IPS-NIHi11 (cell line): ENCODE measurements at places on chromosomes 13 and 19.

DNA sequence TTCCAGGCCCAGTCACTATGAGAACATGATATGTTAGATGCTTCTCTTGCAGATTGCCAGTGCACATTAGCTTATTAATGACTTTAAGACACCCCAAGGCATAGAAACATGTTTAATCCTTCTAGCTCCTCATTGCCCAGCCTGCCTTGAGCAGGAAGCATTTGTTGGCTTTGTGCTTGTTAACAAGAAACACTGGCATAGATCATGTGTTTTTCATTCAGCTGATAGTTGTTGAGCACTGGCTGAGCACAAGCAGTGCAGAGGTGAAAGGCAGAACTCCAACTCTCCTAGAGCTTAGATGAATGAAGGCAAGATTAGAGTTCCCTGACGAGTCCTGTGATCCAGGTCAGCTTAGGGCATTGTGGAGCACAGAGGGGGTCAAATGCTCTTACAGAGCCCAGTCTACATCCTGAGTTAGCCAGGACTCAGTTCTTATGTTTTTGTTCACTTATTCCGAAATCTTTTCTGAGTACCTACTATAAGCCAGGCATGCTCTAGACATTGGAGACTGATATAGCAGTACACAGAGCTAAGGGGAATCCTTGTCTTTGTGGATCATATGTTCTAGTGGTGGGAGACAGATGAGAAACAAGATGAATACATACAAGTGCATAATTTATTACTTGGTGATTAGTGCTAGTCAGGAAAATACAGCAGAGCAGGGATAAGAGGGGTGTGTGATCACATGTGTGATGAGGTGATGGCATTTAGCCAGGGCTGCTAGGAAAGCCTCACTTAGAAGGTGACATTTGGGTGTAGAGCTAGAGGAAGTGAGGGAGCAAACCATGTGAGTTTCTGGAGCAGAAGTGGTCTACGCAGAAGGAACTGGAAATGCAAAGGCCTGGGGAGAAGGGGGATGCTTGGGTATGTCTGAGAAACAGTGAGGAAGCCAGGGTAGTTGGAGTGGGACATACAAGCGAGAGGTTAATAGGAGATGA lies 101.2 kb downstream of the WASF3 start:
- DNase-seq: no peak

- no peak for DNase-seq
Observed at GRCh38 chr13:96621634-96622183, 372.6 kb downstream of the OXGR1 start.

GRCh38 chr13:20550799-20551198 lies 16.2 kb upstream of the IFT88 start:
- DNase-seq: no peak

GRCh38 chr19:53989600-53990533 lies 1.6 kb upstream of the CACNG6 start:
- DNase-seq: no peak

GRCh38 chr19:23460656-23461055 lies 65.4 kb upstream of the ZNF91 start:
- no peak for DNase-seq

DNA sequence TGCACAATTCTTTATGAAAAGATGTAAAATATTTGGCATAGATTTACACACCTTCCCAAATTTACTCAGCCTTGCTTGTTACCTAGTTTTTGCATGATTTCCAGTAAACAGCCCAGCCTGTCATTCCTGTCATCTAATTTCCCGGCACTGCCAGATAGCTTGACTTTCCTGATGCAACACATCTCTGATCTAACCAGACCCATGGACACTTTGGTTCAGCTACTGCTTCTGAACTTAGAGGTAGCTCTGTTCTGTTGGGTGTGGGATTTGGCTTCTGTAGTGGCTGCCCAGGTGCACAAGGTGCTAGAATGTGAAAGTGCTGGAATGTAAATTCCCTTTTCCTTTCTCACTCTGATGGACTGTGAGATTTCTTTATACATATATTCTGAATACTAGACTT lies 1033.5 kb downstream of the SLITRK1 start:
- no peak for DNase-seq

DNA sequence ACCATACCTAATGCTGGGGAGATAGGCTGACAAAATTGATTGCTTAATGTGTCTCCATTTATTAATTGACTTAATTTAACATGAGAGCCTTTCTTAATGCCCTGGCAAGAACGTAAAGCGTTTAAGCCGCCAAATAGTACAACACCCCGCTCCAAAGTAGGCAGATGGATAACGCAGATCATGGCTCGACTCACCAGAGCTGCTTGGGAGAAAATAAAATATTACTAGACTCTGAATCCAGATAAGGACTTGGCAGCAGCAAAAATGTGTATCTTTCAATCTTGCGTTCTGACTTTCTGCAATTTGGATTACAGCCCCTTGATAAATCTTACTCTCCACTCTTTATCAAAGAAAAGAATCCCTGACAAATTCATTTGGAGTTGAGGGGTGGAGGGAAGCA lies 403 bp upstream of the SIAH3 start:
- DNase-seq: no peak

- DNase-seq: no peak
Observed at GRCh38 chr13:45332831-45333219, 8.2 kb downstream of the TPT1 start.

- no peak for DNase-seq
Observed at GRCh38 chr19:21590867-21591266, 85.5 kb downstream of the ZNF429 start.

DNA sequence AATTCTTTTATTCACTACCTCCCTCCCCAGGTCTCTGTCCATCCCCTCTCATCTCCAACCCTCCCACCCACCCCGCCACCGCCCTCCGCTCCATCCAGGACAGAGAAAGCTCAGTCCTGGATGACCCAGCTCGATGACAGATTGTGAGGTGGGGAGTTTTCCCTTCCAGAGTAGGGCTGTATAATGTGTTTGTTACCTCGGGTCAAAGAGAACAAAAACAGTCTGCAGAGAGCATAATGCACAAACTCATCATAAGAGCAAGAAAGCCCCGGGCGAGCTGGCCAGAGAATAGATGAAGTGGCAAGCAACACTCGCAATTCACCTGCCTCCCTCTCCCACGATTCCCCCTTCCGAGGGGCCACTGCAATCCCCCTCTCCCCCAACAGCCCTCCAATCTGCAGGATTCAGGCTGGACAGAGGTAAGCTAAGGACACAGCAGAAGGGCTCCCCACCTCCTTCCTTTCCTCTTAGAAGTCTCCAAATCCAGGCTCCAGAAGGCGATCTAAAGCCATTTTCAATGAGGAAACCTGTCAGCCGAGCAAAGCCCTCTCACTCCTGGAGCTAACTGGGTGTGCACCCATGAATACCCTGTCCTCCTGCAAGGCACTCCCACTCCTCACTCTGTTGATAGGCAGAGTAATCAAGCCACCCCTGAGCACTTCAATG lies 2.6 kb downstream of the CACNA1A start:
- DNase-seq: no peak
